ENCODE measurements at places on chromosomes 12 and 14.

DNA sequence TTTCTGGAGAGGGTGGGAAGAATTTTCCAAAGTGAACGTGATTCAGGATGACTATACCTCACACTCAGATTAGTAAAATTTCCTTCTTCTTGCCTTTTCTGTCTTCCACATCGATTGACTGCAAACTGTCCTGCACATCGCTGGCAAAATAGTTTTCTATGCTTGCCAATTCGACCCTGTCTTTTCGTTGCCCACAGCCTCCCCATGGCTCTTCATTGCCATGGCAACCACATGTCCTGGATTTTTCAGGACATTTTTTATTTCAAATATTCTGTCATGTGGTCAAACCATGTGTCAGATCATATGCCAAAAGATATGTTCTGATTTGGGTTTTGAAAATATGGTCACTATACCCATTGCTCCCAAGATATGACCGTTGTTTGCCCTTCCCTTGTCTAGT, 46.9 kb upstream of the OTX2 start:
- DNase-seq: no peak

GRCh38 chr14:65585216-65585615, 172.7 kb downstream of the FUT8 start:
- no peak for DNase-seq

DNA sequence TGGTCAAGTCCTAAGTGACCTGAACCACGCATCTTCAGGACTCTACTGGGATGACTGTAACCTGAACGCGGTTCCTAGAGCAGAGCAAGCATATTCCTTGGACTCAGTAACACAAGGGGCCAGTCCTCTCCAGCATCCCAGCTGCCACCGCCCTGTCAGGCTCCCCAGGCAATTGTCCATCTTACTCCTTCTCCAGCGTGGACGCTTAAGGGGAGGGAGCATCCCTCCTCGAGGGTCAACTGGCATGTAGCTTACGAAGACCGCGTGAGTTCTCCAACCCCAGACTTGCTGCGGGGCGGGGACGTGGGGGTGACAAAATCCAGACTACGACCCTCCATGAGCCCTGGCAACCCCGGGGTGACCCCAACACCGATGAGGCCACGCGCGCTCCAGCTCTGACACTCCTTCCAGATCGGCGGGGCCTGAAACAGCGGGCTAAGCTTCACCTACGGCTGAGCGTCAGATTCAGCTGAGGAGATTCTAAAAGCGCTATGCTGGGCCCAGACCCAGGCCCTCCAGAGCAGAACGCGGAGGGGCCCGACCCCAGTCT, 846 bp upstream of the MTHFD1 start:
- no peak for DNase-seq

GRCh38 chr14:103529383-103530365, 678 bp downstream of the TRMT61A start:
- DNase-seq: no peak

DNA sequence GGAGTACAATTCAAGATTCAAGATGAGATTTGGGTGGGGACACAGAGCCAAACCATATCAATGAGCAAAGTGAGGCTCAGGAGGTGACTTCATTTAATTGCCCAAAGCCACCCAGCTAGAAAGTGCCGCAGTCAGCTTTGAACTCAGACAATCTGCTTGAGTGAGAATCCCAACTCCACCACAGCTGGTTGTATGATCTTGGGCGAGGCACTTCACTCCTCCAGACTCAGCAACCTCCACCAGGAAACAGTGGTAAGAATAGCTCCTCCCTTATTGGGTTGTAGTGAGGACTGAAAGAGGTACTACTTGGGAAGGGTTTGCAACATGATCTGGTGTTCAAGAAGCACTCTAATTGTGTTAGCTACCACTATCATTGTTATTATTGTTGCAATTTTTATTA, 129.2 kb upstream of the RFLNA start:
- no peak for DNase-seq

DNA sequence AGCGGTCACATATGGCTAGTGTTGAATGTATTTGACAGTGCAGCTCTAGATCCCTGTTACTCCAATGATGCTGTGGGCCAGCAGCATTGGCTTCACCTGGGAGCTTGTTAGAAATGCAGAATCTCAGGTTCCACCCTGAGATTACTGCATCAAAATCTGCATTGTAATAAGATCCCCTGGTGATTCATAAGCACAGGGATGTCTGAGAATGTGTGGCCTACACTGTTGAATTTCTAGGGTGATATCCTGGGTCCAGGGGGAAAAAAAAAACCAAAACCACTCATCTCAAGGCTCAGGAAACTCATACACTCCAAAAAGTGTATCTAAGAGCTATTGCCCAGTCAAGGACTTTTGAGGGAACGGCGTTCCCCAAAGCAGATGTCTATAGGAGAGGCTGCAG, 196.8 kb downstream of the PPM1H start:
- no peak for DNase-seq

GRCh38 chr14:56002876-56003625, 115.2 kb upstream of the PELI2 start:
- no peak for DNase-seq

- DNase-seq: no peak
These were observed 65.3 kb downstream of the MSRB3 start for GRCh38 chr12:65343801-65344200.

DNA sequence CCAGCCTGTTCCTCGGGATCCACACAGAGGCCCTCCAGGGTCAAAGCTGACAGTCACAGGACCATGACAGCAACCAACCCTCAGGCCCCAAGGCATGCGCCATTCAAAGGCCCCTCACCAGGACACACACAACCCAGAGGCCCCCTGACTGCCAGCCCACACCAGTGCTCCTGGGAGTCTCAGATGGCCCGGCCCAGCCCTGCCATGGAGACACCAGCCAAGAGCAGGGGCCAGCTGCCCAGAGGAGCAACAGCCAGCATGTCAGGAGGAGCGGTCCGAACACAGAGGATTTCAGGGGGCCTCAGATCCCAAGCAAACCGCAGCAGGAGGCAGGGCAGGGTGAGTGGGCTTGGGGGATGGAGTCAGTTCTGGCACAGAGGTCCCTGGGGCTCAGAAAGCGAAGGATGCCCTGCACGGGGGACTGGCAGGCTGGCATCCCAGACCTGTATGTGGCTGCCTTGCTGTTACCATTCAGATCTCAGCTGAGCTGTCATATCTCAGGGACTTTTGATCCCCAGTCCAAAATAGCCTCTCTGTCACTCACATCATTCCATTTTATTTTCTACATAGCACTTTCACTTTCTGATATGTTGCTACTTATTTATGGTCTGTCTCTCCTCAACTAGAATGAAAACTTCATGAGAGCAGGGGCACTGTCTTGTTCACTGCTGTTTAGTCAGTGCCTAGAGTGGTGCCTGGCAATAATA, 4.8 kb downstream of the TMEM229B start:
- no peak for DNase-seq

GRCh38 chr14:97710726-97711125, 913.5 kb downstream of the VRK1 start:
- DNase-seq: no peak

DNA sequence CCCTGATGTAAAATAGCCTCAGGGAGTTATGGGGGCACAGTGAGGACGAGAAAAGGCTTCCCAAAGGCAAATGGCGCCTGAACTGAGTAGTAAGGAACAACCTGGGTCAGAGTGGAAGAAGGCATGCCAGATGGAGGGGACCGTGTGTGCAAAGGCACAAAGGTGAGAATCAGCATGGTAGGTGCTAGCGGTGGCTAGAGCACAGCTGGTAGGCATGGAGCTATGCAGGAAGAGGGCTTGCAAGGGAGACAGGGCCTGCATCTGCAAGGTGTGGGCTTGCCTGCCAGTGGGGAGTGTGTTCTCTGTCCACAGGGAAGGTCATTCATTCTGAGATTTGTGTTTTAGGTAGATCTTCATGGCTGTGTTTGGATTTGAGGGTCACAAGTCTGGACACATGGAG, 18.5 kb upstream of the HSP90AA1 start:
- no peak for DNase-seq

DNA sequence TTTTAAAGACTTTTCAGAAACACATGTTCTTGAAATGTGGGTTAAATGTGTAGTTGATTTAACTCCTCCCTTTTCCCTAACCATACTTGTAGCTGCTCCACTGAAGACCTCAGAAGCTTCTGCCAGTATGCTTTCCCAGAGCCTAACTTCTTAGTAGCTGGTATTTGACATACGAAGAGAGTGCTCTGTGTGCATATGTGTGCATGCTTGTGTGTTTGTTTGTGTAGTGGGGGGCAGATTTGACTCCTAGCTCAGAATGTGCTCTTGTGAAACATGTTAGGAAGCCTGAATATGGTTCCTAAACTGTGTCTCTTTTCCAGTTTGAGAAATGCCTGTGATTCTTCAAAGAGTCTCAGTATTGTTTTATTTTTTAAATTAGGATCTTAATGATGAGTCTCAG, 420.4 kb downstream of the PCNX1 start:
- DNase-seq: no peak

GRCh38 chr14:89233184-89233583, 183.8 kb downstream of the FOXN3 start:
- no peak for DNase-seq

GRCh38 chr12:113067987-113068935, 11.7 kb downstream of the DTX1 start:
- no peak for DNase-seq

GRCh38 chr14:102868956-102869547, 53.4 kb upstream of the AMN start:
- DNase-seq: no peak

GRCh38 chr12:28089338-28089737, 100.9 kb upstream of the CCDC91 start:
- no peak for DNase-seq

- DNase-seq: no peak
These were observed 100.5 kb upstream of the GNG2 start for GRCh38 chr14:51759950-51760349.

DNA sequence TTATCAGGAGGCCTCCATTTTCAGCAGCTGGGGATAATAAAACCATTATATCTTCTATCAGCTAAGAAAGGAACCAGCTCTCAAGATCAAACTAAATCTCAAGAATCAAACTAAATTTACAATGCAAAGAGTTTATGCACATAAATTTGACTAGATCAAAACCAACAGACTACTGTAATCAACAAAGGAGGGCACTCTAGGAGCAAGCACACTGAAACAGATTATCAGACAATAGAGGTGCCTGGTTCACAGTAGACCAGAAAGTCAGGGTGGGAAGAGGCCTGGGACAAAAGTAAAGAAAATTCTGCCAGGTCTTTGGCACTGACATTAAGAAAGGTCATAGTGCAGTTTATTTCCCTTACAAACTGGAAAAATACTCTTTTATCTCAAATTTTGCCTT, 61.0 kb downstream of the HECTD4 start:
- DNase-seq: no peak

- no peak for DNase-seq
These were observed 43.5 kb downstream of the SVOP start for GRCh38 chr12:108977360-108977759.

- no peak for DNase-seq
These were observed 34.6 kb upstream of the MEG3 start for GRCh38 chr14:100791348-100791735.

GRCh38 chr12:32947206-32948067, 50.9 kb upstream of the PKP2 start:
- no peak for DNase-seq

GRCh38 chr14:48710133-48710532, 876.0 kb downstream of the RPS29 start:
- no peak for DNase-seq

DNA sequence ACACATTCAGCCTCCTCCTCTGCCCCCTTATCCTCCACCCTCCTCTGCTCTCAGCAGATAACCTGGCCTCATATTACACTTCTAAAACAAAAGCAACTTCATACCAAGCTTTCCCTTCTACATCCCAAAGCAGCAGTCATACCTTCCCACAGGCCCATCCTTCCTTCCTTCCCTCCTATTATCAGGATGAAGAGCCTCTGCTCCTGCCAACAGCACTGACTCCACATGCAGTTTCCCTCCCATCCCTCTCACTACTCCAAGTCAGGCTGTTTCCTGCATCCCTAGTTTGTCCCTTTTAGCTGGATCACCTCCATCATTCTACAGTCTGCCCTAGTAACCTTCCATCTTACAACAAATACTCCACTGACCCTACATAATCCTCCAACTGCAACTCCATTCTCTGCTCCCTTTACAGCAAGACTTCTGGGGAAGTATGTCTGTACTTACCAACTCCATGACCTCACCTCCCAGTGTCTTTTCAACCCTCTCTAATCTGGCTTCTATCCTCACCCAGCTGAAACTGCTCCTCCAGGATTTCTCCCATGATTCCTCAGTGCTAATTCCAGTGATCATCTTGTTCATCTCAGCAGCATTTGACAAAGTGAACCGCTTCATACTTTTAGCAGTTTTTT, 4.9 kb upstream of the YEATS4 start:
- no peak for DNase-seq

- DNase-seq: no peak
These were observed 250.4 kb downstream of the ALX1 start for GRCh38 chr12:85530456-85530855.

- DNase-seq: no peak
These were observed 55.1 kb downstream of the TTLL5 start for GRCh38 chr14:75715926-75716780.

DNA sequence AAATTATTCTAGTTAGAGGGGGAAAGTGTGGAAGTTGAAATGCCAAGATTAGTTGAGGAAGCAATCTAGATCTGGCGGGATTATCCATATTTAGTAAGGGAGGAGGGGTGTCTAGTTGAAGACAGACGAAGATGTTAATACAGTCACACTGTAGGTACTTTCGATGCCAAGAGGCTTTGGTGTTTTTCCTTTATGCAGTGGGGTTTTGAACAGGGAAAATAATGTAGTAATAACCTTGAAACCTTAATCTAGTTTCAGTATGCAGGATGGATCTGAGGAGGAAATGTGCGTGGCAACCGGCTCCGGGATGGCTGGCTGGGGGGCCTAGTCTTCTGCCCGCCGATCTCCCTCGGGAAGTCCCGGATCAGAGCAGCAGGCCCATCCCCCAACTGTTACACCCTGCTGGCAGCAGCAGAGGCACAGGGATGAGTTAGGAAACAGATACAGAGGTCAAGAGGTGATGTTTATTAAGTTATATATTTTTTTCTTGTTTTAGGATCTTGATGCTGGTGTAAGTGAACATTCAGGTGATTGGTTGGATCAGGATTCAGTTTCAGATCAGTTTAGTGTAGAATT, 27.4 kb downstream of the MDM2 start:
- DNase-seq: no peak

DNA sequence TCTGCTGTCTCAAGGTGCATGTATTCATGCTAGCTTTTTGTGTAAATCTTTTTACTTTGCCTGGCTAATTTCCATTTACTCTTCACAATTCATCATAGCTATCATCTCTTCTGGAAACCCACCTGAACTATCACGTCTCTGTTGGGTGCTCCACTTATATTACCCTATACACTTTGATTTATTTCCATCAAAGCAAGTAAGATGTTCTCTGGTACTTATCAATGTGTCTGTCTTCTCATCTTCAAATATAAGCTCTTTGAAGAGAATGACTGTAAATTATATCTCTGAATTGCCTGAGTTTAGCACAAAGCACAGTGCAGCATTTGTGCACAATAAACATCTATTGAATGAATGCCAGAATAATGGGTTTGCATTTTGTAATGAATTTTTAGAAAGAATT, 1129.7 kb downstream of the LRFN5 start:
- DNase-seq: no peak

GRCh38 chr12:108571609-108572165, 9.3 kb downstream of the ISCU start:
- no peak for DNase-seq

- no peak for DNase-seq
These were observed 36.6 kb downstream of the GPR135 start for GRCh38 chr14:59428581-59429012.

Data from NCI-H1092 (cell line).